ENCODE measurements at places on chromosomes 6 and 20.

GRCh38 chr6:89834884-89835792, 5.5 kb downstream of the CASP8AP2 start:
- no peak for DNase-seq

- DNase-seq, result no peak
Measured at GRCh38 chr20:23282546-23282945, 68.0 kb upstream of the NXT1 start.

DNA sequence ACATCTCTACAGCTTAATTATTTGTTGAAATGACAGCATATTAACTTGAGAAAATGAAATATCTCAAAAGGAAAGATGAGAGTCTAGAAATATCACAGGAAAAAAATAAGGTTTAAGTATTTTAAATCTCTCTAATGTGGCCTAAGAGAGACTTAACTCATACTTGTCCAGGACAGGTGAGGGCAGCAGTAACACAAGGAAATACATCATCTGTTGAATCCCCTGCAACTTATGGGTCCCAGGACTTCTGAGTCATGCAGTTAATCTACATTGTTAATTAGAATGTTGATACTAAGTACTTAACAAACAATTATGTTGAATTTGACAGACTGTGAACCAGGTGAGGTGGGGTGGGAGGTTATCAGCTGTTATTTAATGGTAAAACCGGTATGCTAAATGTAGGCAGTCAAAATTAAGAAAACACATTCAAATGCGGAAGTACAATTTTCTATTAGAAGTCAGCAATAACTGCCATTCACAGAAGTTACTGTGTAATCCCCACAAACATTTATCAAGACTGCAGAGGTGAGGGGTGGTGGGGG, 87.9 kb downstream of the CEP57L1 start:
- DNase-seq, result no peak

GRCh38 chr6:75349262-75349984, 64.8 kb upstream of the TMEM30A start:
- no peak for DNase-seq

DNA sequence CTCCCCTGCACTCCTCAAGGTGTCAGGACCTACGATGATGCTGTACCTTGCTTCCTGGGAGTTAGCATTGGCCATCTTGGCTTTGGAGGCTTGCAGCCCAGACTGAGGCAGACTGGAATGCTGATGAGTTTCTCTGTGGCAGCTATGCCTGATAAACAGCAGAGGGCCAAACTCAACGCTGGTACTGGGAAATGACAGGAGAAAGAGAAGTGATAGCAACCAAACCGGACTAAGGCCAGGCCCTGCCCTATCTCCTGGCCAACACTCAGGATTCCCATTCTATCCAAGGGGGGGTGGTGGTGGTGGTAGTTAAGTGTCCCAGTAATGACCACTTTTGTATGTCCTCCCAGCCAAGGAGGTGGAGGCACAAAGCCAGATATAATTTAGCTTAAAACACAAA, 90.0 kb upstream of the DTNBP1 start:
- DNase-seq, result no peak

DNA sequence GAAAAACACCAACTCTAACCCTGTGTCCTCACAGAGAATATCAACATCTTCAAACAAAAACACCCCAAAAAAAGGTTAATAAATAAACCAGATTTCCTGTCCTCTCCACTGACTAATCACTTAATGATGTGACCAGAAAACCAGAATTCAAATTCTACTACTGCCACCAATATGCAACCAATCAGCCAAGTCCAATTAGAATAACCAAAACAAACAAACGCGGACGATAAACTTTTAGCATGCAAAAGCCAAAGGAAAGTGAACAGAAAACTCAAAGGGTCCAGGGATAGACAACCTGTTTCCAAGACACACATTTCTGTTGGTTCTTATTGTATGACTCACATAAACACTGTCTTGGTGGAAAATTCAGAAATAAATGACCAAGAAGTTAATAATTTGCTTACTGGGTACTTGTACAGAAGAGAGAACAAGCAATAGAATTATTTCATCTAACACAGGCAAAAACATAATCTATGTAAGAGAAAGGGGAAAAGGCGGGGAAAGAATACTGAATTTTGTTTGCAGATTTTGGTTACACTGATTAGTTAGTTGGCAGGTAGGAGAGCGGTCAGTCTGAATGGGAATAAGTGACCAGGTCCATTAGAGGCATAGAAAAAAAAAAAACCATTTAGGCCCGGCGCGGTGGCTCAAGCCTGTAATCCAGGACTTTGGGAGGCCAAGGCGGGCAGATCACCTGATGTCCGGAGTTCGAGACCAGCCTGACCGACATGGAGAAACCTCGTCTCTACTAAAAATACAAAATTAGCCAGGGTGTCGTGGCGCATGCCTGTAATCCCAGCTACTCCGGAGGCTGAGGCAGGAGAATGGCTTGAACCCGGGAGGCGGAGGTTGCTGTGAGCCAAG, 34.1 kb downstream of the HFE start:
- no peak for DNase-seq

DNA sequence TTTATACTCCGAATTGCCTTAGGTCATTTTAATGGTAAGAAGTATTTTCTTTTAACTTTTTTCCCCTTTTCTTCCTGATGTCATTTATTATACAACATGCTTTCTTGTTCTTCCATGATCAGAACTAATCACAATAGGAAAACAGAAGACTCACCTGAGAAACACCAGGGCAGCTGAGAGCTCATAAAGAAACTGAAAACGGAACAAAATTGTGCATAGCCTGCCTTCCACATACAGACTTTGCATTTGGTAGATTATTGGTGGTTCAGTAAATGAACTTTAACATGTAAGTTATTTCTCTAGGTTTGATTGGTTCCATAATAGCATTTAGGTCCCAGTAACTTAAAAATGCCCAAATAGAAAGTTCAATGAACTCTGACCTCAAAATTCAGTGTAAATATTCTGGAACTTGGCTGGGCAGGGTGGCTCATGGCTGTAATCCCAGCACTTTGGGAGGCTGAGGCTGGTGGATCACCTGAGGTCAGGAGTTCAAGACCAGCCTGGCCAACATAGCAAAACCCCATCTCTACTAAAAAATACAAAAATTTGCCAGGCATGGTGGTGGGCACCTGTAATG, 161.1 kb upstream of the DTNBP1 start:
- no peak for DNase-seq

- no peak for DNase-seq
Measured at GRCh38 chr6:894274-894673, 201.3 kb upstream of the EXOC2 start.

Measured in NCI-H2171 (cell line).